Stimulated activated CD8-positive, alpha-beta memory T cell treated with anti-CD3 and anti-CD28 coated beads, Interleukin-15, amount 100 ng/mL, for 24 hours (primary cell): ENCODE measurements at places on chromosomes 4 and X.

- no peak for DNase-seq
Measured at GRCh38 chr4:111943796-111944203, 201.5 kb upstream of the FAM241A start.

DNA sequence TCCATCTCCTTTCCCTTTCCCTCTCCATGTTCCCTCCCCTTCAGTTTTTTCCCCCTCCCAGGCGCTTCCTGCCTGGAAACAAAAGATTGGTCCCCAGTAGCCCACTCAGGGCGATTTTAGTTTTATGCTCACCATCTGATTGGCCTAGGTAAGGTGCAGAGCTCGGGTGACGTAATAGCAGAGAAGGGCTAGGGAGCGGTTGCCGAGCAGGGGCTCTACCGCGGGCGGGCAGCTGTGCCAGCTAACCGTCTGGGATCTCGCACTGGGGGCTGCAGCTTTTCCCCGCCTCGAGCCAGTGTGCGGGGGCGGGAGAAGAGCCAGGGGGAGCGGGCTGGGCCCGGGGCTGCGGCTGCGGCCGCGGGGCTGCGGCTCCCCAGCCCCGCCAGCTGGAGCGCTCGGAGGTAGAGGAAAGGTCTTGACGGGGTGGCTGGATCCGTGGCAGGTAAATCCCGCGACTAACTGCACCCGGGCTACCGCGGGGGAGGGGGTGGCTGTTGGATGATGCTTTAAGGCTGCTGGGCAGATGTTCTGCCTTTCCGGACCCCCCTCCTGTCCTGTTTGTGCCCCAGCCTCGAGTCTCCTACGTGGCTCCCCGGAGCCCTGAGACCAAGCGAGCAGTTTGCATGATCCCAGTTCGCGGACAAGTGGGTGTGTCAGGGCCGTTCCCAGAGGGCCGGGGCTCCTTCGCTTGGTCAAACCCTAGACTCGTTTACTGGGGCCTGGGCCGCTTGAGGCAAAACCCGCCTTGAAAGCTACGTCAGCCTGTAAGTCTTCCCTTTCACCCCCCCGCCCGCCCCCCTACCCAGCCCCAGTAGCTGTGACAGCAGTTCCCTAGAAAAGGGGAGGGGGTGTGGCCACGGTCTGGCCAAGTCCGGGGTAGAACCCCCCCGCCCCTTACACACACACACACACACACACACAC lies at the start of gene PAK3:
Gene PAK3, plus strand, starts transcription at position 218 of the 922 bp plus-strand sequence. CDS start 26,913 bp downstream, outside the sequence.
- no peak for DNase-seq

- no peak for DNase-seq
Measured at GRCh38 chr4:136662539-136662938, 869.8 kb downstream of the PCDH18 start.

GRCh38 chrX:54042609-54043021 lies 1.7 kb downstream of the PHF8 start:
- no peak for DNase-seq

GRCh38 chr4:146134761-146135445 lies 40.6 kb upstream of the LSM6 start:
- no peak for DNase-seq

DNA sequence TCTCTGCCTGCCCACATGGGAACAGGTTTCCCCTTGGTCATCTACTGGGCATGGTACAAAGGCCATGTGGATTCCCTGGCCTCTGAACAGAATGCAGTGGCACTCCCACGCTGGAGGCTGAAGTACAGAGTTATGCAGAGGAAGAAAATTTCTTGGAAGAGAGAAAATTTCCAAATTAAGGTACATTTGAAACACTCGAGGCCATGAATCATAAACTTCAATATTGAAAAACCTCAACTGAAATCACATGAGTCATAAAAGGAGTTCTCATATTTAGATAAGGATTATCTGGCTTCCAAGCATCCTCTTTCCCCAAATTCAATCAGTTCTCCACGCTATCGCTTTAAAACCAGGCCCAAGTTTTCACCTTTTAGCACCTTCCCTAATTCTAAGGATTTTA lies 28.1 kb upstream of the TXK start:
- DNase-seq = no peak

GRCh38 chr4:159024266-159024665 lies 78.6 kb upstream of the RAPGEF2 start:
- DNase-seq = no peak

GRCh38 chr4:172758586-172759340 lies 409.8 kb upstream of the GALNT7 start:
- no peak for DNase-seq

- DNase-seq = no peak
Measured at GRCh38 chr4:57499786-57500185, 389.6 kb upstream of the IGFBP7 start.

DNA sequence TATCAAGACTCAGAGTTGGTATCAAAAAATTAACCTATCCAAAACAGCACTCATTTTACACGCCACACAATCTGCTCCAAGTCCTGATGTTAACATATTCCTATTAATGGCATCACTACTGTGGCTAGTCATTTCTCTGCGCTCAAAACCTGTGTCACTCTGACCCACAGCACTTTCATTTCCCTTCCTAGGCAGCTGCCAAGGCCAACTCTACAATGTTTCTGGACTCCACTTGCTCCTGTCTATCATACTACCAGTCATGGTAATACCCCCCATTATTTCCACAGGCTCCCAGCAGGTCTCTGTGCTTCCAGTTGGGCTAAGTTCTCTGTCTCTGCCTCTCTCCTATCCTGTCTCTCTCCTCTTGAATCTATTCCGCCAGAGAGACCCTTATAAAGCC lies 323.6 kb downstream of the NR3C2 start:
- DNase-seq = no peak

GRCh38 chr4:116734178-116734577 lies 351.2 kb downstream of the TRAM1L1 start:
- DNase-seq = no peak

- no peak for DNase-seq
Measured at GRCh38 chr4:120971884-120972283, 49.4 kb upstream of the PRDM5 start.

- DNase-seq = no peak
Measured at GRCh38 chrX:56564921-56565840, 1.8 kb downstream of the UBQLN2 start.

DNA sequence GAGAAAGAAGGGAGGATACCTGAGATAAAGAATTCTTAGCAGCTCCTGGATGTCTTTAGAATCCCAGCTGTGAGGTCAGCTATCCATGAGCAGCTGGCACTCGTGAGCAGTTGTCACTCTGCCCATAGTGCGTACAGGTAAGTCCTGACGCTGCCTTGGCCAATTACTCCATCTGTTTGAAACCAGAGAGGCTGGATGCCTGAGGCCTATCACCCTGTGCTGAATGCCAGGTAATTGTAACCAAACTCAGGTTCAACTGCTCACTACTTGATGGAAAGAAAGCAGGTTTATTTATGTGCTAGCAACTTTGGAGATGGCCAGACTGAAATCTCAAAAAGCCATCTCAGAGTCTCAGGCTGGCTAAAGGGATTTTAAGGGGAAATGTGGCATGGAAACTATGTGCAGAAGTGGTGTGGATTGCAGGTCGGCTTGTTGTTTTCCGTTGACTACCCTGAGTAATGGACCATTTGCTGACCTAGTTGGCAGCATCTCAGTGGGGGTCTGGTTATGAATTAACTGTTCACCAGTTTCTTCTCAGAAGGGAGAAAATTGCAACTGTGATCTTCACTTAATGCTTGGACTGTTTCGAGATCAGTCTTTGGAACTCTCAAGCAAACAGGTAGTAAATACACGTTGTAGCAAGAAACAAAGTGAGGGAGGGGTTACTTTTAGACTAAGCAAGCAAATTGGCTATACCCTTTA lies 1614.0 kb upstream of the PCDH10 start:
- DNase-seq = no peak

- no peak for DNase-seq
Measured at GRCh38 chr4:3439391-3439790, 2.4 kb upstream of the HGFAC start.

DNA sequence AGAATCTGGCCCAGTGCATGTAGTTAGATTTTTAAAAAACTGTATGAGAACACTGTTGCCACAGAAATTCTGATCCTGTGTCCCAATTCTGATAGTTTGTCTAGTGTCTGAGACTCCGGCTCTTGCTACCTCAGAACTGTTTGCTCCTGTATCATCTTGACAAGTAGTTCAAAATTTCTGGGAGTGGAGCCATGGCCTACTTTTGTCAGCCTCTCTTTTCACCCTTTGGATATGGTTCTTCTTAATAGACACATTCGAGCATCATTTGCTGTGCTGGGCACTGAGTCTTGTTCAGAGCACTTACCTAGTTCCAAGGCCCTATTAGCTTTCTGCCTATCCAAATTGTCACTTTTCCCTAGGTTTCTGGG lies 46.9 kb downstream of the ATP10D start:
- DNase-seq = no peak

- DNase-seq = no peak
Measured at GRCh38 chr4:26346203-26346620, 25.4 kb downstream of the RBPJ start.

DNA sequence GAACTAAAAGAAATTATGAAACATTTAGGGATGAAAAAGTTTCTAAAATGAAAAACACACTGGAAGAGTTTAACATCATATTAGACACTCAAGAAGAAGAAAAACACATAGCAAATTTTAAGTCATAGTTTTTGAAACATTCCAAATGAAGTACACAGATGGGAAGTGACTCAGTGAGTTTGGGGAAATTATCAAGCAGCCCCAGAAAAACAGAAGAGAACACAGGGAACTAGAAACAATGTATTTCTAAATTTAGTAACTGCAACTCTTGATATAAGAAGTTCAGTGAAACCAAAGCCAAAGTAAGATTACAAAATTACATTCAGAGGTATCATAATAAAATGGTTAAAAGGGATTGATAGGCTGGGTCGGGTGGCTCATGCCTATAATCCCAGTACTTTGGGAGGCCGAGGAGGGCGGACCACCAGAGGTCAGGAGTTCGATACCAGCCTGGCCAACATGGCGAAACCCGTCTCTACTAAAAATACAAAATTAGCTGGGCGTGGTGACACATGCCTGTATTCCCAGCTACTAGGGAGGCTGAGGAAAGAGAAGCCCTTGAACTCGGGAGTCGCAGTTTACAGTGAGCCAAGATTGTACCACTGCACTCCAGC lies 461.2 kb downstream of the KCTD8 start:
- no peak for DNase-seq

DNA sequence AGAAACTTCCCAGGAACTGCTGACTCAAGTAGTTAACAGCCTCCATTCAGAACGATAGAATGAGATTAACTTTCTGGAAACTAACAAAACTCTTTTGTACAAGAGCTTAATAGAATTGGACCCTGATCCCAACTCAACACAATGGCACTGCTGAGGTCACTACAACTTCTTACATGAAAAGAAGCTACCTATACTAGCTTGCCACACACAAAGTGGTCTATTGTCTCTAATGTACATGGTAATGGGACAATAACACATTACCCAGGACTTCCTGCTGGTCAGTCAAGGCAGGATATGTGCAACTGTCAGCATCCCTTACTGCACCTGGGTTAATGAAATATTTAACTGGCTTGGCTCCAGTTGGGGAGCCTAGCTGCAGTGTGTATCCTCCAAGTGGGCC lies 56.2 kb downstream of the BRCC3 start:
- DNase-seq = no peak

- DNase-seq = no peak
Measured at GRCh38 chr4:78661921-78662521, 110.5 kb downstream of the ANXA3 start.

- no peak for DNase-seq
Measured at GRCh38 chr4:162852642-162853041, 314.0 kb downstream of the NAF1 start.

DNA sequence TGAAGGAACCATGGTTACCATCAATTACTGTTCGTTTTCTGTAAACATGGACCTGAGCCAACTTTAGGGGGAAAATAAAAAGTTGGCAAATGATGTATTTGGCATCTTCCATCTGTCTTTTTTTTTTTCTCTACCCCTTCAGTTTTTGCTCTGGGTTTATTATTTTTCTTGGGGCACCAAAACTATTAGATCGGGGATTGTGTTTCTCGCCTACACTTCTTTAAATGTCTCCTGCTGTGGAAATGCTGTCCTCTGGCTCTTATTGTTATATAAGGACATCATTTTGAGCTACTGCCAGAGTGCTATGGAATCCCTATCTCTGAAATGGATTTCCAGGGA lies 234.0 kb upstream of the SLIT2 start:
- no peak for DNase-seq

- DNase-seq = no peak
Measured at GRCh38 chrX:103415068-103415467, 38.7 kb downstream of the BEX3 start.

- no peak for DNase-seq
Measured at GRCh38 chrX:39654952-39655351, 442.8 kb downstream of the BCOR start.

DNA sequence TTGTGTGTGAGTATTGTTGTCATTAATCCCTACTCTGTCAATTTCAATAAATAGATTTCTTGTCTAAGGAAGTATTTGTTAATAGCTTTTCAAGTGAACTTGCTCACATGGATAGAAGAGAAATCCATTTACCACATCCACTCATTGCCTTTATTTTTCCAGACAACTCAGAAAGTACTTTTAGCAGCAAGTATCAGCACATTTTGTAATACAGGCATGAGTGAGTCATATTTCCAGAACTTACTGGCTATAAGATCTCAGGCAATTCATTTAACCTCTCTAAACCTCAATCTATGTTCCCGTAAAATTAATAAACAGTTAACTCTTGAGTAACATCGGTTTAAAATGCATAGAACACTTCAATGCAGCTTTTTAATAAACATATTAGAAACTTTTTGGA lies 317.9 kb upstream of the PCDH7 start:
- DNase-seq = no peak

- DNase-seq = no peak
Measured at GRCh38 chr4:81397635-81398034, 74.1 kb downstream of the RASGEF1B start.

DNA sequence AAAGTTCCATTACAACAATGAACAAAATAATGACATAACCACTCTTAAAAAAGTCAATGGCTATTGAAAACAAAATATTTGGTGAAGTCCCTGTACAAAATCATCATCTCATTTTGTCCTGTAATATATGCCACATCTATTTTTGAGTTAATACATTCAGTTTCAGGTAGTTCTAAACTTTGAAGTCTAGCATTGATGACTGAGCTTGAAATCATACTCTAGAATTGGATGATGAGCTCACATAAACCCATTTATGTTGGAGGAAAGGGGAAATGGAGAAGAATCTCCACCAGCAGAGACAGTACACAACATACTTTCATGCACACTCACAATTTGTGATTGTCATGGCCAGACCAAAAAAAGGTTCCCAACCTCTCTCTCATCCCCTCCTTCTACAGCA lies 371.1 kb upstream of the NR3C2 start:
- DNase-seq = no peak
